ENCODE measurements at places on chromosomes 3 and 15. TPM values are rescaled to one million over a fixed set of nuclear protein-coding genes. Genes with fewer than 3 reads are reported as not detected.

The RFTN1 gene
- 17.7 TPM for total RNA-seq

GRCh38 chr15:65942436-65942835 lies 73.1 kb downstream of the RAB11A start:
- no peaks in the 10 kb centered on the region for H3K36me3 ChIP-seq
- no peak for DNase-seq
- H3K27ac ChIP-seq: no peak overlapping the region
- H3K4me1 ChIP-seq: peaks cover 19% of the 10 kb centered on the region

DNA sequence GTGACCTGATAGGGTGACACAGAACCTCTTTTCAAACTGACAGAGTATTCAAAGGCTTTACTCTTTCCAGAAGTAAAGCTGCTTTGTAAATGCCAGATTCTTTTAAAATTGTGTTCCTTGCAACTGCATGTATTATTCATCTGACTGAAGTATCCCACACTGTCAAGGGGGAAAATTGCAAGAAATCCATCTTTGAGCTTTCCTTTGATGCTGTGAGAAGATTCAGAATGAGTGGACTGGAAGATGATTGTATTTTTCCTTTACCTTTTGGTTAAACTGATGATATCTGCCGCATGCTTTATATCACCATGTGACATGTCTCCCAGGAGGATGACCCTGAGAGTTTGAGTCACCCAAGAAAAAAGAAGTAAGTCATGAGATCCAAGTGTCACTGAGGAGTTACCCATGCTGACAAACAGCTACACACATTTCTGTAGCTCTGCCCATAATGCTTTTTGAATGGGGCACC lies 250.8 kb upstream of the CBLB start:
- H3K27ac ChIP-seq: no peak overlapping the region
- H3K27me3 ChIP-seq: no peaks in the 10 kb centered on the region

The CPNE9 gene
- not detected for total RNA-seq

The LEKR1 gene
- total RNA-seq: not detected

The ERICH6 gene
- total RNA-seq: not detected

- DNase-seq: no peak
- H3K27ac ChIP-seq: no peak overlapping the region
- H3K4me3 ChIP-seq: no peak overlapping the region
These were observed 153.9 kb downstream of the P3H2 start for GRCh38 chr3:189966843-189967242.

- no peak overlapping the region for H3K27ac ChIP-seq
- no peaks in the 10 kb centered on the region for H3K4me1 ChIP-seq
- DNase-seq: no peak
- H3K4me3 ChIP-seq: no peak overlapping the region
- no peaks in the 10 kb centered on the region for H3K36me3 ChIP-seq
- H3K27me3 ChIP-seq: no peaks in the 10 kb centered on the region
These were observed 255.7 kb downstream of the CNTN6 start for GRCh38 chr3:1348547-1348946.

DNA sequence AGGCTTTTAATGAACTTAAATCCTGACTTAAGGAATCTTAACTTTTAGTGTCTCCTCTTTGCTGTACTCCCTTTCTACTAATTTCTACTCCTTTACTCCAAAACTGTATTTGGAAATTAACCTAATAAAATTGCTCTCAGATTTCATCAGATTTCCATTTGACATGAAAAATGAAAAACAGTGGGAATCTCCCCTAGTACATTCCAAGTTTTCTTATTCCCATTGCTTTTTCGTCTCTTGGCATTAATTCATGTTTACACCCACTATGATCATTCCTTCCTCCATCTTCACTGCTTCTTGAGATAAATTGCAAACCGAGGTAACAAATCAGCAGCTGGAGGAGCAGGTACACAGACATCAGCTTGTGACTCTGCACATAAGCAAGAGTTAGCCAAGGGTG lies 208.7 kb downstream of the VGLL3 start:
- no peaks in the 10 kb centered on the region for H3K36me3 ChIP-seq
- H3K4me3 ChIP-seq: no peak overlapping the region
- H3K27ac ChIP-seq: no peak overlapping the region
- no peaks in the 10 kb centered on the region for H3K4me1 ChIP-seq

GRCh38 chr15:68791431-68792283 lies 29.0 kb downstream of the ANP32A start:
- H3K4me1 ChIP-seq: peaks cover 74% of the 10 kb centered on the region
- no peak overlapping the region for H3K4me3 ChIP-seq
- no peak for DNase-seq

GRCh38 chr3:89264037-89264560 lies 156.7 kb downstream of the EPHA3 start:
- H3K36me3 ChIP-seq: no peaks in the 10 kb centered on the region
- H3K27ac ChIP-seq: no peak overlapping the region
- no peak overlapping the region for H3K4me3 ChIP-seq
- no peak for DNase-seq
- no peaks in the 10 kb centered on the region for H3K4me1 ChIP-seq
- no peaks in the 10 kb centered on the region for H3K27me3 ChIP-seq

DNA sequence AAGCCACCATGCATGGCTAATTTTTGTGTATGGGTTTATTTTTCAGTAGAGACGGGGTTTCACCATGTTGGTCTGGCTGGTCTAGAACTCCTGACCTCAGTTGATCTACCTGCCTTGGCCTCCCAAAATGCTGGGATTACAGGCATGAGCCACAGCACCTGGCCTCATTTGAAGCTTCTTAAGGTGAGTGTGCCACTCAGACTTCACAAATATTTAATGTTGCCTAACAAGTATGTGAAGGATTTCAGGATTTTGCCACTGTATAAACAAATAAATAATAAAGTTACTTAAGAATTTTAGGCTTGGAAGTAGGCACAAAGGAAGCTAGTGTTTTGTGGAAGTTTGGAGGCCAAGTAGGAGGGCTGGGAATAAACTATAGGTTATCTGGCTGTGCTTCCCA lies 73.5 kb downstream of the FGF12 start:
- no peaks in the 10 kb centered on the region for H3K4me1 ChIP-seq
- H3K27me3 ChIP-seq: no peaks in the 10 kb centered on the region

DNA sequence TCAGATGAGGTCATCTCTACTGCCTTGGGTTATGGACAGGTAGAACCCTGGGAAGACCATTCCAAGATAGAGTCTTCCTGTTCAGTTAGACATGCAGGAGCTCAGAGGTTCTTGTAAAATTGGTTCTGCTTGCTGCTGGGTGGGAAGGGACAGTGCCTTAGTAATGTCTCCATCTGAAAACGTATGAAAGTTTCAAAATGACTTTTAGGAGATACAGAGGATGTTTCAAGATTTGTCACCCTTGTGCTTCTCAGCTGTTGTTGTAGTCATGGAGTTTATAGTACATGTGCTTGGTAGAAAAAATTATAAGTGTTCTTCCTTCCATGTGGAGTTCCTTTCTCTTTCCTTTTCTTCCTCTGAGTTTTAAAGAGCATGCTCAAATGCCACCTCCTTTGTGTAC lies 885.2 kb upstream of the CFAP20DC start:
- H3K4me3 ChIP-seq: no peak overlapping the region
- no peaks in the 10 kb centered on the region for H3K36me3 ChIP-seq
- no peak overlapping the region for H3K27ac ChIP-seq
- no peak for DNase-seq

GRCh38 chr3:32310918-32311839 lies 72.7 kb downstream of the CMTM8 start:
- no peaks in the 10 kb centered on the region for H3K36me3 ChIP-seq
- H3K4me1 ChIP-seq: peaks cover 5% of the 10 kb centered on the region
- H3K4me3 ChIP-seq: no peak overlapping the region
- DNase-seq: no peak
- H3K27ac ChIP-seq: no peak overlapping the region

The MESP2 gene
- 0.38 TPM for total RNA-seq

The FEZF2 gene
- total RNA-seq: not detected

The GP5 gene
- not detected for total RNA-seq

- no peaks in the 10 kb centered on the region for H3K4me1 ChIP-seq
- H3K36me3 ChIP-seq: no peaks in the 10 kb centered on the region
- H3K27me3 ChIP-seq: no peaks in the 10 kb centered on the region
- no peak for DNase-seq
- no peak overlapping the region for H3K4me3 ChIP-seq
These were observed 319.8 kb downstream of the IL5RA start for GRCh38 chr3:2790266-2790815.

DNA sequence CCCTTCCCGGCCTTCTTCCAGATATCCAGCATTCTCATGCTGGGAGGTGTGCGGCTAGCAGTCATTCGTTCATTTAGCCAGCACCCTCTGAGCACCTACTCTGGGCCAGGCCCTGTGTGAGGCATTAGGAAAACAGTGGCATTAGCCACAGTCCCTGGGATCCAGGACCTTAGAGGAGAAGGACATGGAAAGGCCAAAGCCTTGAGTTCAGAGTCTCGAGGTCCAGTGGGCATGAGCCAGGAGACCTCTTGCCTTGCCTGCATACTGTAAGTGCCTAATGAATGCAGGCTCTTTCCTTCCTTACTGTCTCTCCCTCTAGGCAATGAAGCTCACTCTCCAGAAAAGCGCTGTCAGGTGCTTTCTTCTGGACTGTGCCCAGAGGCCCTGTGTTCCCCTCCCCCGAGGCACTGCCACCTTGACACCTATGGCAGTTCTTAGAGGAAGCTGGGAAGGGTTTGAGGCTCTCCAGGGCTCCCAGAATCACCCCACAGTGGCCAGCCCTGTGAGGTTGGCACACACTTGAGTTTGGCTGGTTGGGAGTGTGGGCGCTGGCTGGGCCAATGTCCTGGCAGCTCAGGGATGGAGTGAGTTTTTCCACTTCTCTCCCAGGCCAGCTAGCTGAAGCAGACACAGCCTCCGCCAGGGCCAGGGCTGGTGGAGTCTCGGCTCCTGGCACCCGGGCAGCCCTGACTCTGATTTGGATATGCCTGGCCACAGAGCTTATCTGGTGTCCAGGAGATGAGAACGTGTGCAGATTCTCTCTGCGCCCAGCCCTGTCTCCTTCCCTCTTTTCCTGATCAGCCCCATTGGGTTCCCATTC lies 5.4 kb downstream of the CORO2B start:
- no peaks in the 10 kb centered on the region for H3K36me3 ChIP-seq
- DNase-seq: no peak
- H3K27ac ChIP-seq: no peak overlapping the region
- peaks cover 12% of the 10 kb centered on the region for H3K4me1 ChIP-seq
- no peak overlapping the region for H3K4me3 ChIP-seq

DNA sequence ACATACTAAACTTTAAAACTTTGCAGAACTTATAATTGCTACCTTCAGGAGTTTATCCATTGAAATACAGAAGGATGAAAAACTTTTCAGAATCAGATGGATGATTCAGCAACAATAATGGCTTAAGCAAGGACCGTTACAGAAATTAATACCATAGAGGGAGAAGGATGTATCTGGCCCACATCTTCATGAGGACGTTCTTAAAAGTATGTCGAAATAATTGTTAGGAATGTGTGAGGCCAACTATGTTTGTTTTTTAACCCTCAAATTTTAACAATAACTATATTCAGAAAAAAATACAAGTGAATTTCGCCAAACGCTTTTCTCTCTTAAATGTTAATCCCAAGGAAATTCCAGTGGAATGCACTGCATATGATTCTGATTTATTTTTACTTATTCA lies 105.2 kb upstream of the EPHA3 start:
- no peaks in the 10 kb centered on the region for H3K27me3 ChIP-seq
- H3K4me3 ChIP-seq: no peak overlapping the region
- H3K4me1 ChIP-seq: no peaks in the 10 kb centered on the region

GRCh38 chr15:74320352-74321247 lies 46.8 kb downstream of the CYP11A1 start:
- no peaks in the 10 kb centered on the region for H3K27me3 ChIP-seq
- H3K4me1 ChIP-seq: peaks cover 7% of the 10 kb centered on the region
- H3K4me3 ChIP-seq: no peak overlapping the region
- H3K36me3 ChIP-seq: no peaks in the 10 kb centered on the region
- no peak overlapping the region for H3K27ac ChIP-seq

GRCh38 chr3:114874522-114874971 lies 272.5 kb downstream of the ZBTB20 start:
- H3K4me3 ChIP-seq: no peak overlapping the region
- no peaks in the 10 kb centered on the region for H3K36me3 ChIP-seq
- H3K27ac ChIP-seq: no peak overlapping the region
- peak; percentile 12 for DNase-seq
- H3K4me1 ChIP-seq: peaks cover 58% of the 10 kb centered on the region

The C3orf52 gene
- total RNA-seq: 0.86 TPM

DNA sequence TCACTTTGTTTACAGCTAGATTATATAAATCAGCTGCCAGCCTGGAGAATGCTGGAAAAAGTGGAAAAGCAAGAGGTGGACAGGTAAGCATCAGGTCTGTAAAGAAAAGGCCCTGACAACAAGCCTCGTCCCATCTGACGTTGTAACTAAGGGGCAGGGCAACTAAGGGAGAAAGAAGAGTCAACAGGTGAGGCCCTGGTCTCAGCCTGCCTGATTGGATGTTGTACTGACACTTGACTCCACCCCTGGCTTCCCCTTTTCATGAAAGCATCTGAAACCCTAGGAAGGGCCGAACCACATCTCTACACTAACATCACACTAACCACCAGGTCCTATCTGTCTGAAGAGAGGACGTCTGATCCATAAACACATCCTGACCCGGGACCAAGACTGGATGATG lies 357.6 kb upstream of the CFAP20DC start:
- no peak overlapping the region for H3K4me3 ChIP-seq
- no peaks in the 10 kb centered on the region for H3K36me3 ChIP-seq
- H3K27ac ChIP-seq: no peak overlapping the region
- no peak for DNase-seq
- no peaks in the 10 kb centered on the region for H3K4me1 ChIP-seq
- no peaks in the 10 kb centered on the region for H3K27me3 ChIP-seq

DNA sequence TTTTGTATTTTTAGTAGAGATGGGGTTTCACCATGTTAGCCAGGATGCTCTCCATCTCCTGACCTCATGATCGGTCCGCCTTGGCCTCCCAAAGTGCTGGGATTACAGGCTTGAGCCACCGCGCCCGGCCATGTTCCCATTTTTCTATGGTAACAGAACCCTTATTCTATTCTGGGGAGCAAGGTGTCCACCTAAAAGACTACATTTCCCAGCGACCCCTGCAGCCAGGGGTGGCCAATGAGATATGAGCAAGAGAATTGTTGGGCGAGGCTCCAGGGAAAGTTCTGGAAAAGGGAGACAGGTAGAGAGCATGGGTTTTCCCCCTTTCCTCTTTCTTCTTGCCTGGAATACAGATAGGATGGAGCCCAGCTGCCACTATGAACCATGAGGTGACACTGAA lies 96.9 kb downstream of the LINGO1 start:
- no peak overlapping the region for H3K4me3 ChIP-seq
- no peaks in the 10 kb centered on the region for H3K36me3 ChIP-seq
- H3K27me3 ChIP-seq: no peaks in the 10 kb centered on the region
- H3K27ac ChIP-seq: no peak overlapping the region
- no peaks in the 10 kb centered on the region for H3K4me1 ChIP-seq

DNA sequence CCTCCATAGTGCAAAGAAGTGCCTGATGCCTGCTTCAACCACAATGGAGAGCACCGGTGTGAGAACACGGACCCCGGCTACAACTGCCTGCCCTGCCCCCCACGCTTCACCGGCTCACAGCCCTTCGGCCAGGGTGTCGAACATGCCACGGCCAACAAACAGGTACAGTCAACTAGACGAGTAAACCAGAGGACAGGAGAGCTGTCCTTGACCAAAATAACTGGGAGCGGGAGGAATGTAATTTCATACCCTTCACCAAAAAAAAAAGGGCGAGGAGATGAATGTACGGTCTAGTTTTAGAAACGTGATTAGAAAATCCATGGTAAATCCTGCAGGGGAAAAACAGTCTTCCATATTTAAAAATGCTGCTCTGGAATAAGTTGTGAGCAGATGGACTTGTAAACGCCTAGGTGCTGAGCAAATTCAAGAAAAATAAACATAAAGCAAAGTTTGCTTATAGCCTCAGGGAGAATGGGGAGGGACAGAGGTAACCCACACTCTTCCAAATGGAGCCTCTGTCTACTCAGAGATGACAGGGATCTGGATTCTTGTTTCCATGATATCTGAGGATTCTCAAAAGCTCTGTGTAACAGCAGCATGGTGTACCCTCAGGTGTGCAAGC lies 8.4 kb downstream of the THBS1 start:
- no peak overlapping the region for H3K27ac ChIP-seq
- no peaks in the 10 kb centered on the region for H3K4me1 ChIP-seq
- peaks cover 42% of the 10 kb centered on the region for H3K36me3 ChIP-seq
- peaks cover 2% of the 10 kb centered on the region for H3K27me3 ChIP-seq
- no peak for DNase-seq

Data from psoas muscle (tissue), 8 donors.